ENCODE measurements at places on chromosomes 16 and 17. TPM values are rescaled to one million over a fixed set of nuclear protein-coding genes. Genes with fewer than 3 reads are reported as not detected.

Gene SPATA32
- total RNA-seq = not detected

Gene SYNGR3
- 4.0 TPM for total RNA-seq

Gene CCDC144A
- 8.8 TPM for total RNA-seq

Gene ADGRG3
- not detected for total RNA-seq

Gene ACSM3
- 0.65 TPM for total RNA-seq

Gene CDH3
- 1.1 TPM for total RNA-seq

Gene ZNF48
- total RNA-seq = 4.9 TPM

Gene CCL4
- not detected for total RNA-seq

Gene DLX4
- total RNA-seq = not detected

Gene CSH2
- not detected for total RNA-seq

All from smooth muscle cell of the pulmonary artery (primary cell).